ENCODE measurements at places on chromosomes 5 and 9. TPM values are rescaled to one million over a fixed set of nuclear protein-coding genes. Genes with fewer than 3 reads are reported as not detected.

TMC1 gene
- total RNA-seq, result not detected

SLC34A1 gene
- 0.07 TPM for total RNA-seq

ORM2 gene
- total RNA-seq, result not detected

DNAH5 gene
- 3.5 TPM for total RNA-seq

LCN15 gene
- total RNA-seq, result not detected

PCDH1 gene
- 53.0 TPM for total RNA-seq

C9orf153 gene
- 1.9 TPM for total RNA-seq

SRP19 gene
- total RNA-seq, result 42.9 TPM

NUTM2F gene
- total RNA-seq, result not detected

PCDHGA1 gene
- 0.06 TPM for total RNA-seq

IFNA2 gene
- total RNA-seq, result not detected

EFNA5 gene
- 5.1 TPM for total RNA-seq

ITGA2 gene
- 32.4 TPM for total RNA-seq
